ENCODE measurements at places on chromosomes 3 and 15. TPM values are rescaled to one million over a fixed set of nuclear protein-coding genes. Genes with fewer than 3 reads are reported as not detected.

The GMNC gene
- 3.8 TPM for polyA plus RNA-seq

The NR2C2 gene
- 41.4 TPM for polyA plus RNA-seq

The TNNC1 gene
- 6.6 TPM for polyA plus RNA-seq

The GATA2 gene
- polyA plus RNA-seq: 43.5 TPM

The TUBGCP4 gene
- 38.3 TPM for polyA plus RNA-seq

The SEC11A gene
- 329 TPM for polyA plus RNA-seq

The KLF15 gene
- 2.6 TPM for polyA plus RNA-seq

The IL16 gene
- 4.1 TPM for polyA plus RNA-seq

The SAXO2 gene
- polyA plus RNA-seq: 3.3 TPM

The SCN11A gene
- 1.4 TPM for polyA plus RNA-seq

The CHRNA5 gene
- polyA plus RNA-seq: 5.6 TPM

The GCNT3 gene
- 0.87 TPM for polyA plus RNA-seq

The FAM107A gene
- polyA plus RNA-seq: 3.0 TPM

The CCDC54 gene
- polyA plus RNA-seq: not detected

The ANKDD1A gene
- 8.0 TPM for polyA plus RNA-seq

The GRK7 gene
- polyA plus RNA-seq: 0.06 TPM

The TEX55 gene
- polyA plus RNA-seq: not detected

The C3orf49 gene
- 0.42 TPM for polyA plus RNA-seq

The FETUB gene
- 0.14 TPM for polyA plus RNA-seq

The NTRK3 gene
- 62.9 TPM for polyA plus RNA-seq

The CCDC33 gene
- 4.8 TPM for polyA plus RNA-seq

The B3GNT5 gene
- polyA plus RNA-seq: 25.4 TPM

The UCN2 gene
- 0.22 TPM for polyA plus RNA-seq

The IRAK2 gene
- polyA plus RNA-seq: 0.63 TPM

The UNC13C gene
- 2.0 TPM for polyA plus RNA-seq

The VGLL3 gene
- polyA plus RNA-seq: 5.2 TPM

The GPR149 gene
- polyA plus RNA-seq: not detected

The STRA6 gene
- 46.4 TPM for polyA plus RNA-seq

The SNTN gene
- not detected for polyA plus RNA-seq

The KBTBD13 gene
- 0.05 TPM for polyA plus RNA-seq

The IGSF10 gene
- 2.9 TPM for polyA plus RNA-seq

The CD200 gene
- polyA plus RNA-seq: 36.0 TPM

The DGKG gene
- polyA plus RNA-seq: 0.52 TPM

The TMEM158 gene
- 7.0 TPM for polyA plus RNA-seq

The LINGO1 gene
- 11.8 TPM for polyA plus RNA-seq

The MME gene
- polyA plus RNA-seq: 433 TPM

The ADIPOQ gene
- not detected for polyA plus RNA-seq

The ZNF717 gene
- 20.8 TPM for polyA plus RNA-seq

The CKMT1A gene
- polyA plus RNA-seq: 0.40 TPM

The CHDH gene
- 5.0 TPM for polyA plus RNA-seq

The PEX11A gene
- 19.5 TPM for polyA plus RNA-seq

The CPNE9 gene
- 0.15 TPM for polyA plus RNA-seq

The CCR4 gene
- 0.14 TPM for polyA plus RNA-seq

The FGF7 gene
- 37.4 TPM for polyA plus RNA-seq

The NOX5 gene
- 0.64 TPM for polyA plus RNA-seq

The MELTF gene
- 2.6 TPM for polyA plus RNA-seq

The CKMT1B gene
- 3.7 TPM for polyA plus RNA-seq
